ENCODE measurements at places on chromosomes 3 and 15.

GRCh38 chr15:43550527-43551363, 33.3 kb downstream of the MAP1A start:
- DNase-seq = no peak

DNA sequence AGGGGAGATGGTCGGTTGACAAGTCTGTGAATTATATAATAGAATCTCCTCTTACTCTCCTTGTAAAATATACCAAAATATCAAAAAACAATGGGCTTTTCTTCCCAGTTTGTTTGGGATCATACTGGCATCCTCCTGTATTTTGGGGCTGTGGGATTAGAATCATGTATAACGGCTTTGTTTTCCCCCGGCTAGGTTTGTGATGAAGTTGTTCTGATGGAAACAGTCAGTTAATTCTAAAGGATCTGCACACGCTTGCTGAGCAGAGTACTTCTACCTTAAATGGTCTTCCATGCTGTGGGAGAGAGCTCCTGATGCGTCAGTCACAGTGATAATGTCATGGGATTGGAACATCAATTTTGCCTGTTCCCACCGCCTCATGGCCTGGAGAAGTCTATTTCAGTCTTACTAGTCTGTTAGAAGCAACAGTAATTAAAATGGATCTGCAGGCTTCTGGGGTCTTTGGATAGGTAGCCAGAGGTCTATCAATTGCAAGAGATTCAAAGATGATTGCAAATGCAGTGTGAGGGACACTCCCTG, 81.3 kb downstream of the ITPR1 start:
- DNase-seq = no peak

DNA sequence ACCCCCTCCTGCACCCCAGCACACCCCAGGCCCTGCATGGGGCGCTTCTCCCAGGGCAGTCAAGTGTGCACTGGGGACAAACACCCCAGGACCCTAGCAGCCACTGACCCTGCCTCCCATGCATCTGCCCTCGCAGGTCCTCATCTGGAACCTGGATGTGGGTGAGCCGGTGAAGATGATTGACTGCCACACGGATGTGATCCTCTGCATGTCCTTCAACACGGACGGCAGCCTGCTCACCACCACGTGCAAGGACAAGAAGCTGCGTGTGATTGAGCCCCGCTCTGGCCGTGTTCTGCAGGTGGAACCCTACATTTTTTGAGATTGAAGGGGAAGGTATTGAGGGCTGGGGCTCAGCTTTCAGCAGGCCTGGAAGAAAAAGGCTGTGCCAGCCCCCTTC, 109.3 kb downstream of the ANP32A start:
- no peak for DNase-seq

DNA sequence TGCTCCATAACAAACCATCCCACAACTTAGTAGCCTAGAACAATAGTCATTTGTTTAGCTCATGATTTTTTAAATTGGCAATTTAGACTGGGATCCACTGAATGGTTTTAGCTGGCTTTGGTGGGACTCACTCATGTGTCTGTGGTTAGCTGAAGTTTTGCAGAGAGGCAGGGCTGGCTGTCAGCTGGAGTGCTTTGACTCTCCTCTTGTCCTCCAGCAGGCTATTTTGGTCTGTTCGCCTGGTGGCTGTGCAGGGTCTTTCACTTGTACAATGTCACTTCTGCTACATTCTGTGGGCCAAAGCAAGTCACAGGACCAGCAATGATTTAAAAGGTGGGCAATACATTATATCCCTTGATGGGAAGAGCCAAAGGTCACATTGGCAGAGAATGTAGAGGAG, 1146.5 kb downstream of the ROBO2 start:
- DNase-seq = no peak

GRCh38 chr3:127214975-127215374, 22.0 kb downstream of the PRR23E start:
- no peak for DNase-seq

- DNase-seq = peak; percentile 56
Measured at GRCh38 chr3:123883701-123884202, 380 bp downstream of the MYLK start.

DNA sequence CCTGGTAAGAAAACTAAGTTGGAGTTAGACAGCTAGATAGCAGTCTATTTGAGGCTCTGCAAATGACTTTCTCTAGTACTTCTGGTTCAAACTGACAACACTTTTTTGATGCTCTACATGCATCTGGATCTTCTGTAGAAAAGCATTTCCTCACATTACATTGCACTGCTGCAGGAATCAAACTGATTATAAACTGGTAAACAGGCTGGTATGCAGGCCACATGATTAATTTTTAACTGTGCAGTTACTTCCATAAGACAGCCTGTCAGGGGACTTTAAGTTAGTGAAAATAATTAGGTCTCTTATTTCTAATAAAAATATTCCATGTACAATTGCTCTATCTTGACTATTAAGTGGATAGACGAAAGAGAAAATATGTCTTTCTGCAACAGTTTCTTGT, 550.0 kb upstream of the ALCAM start:
- no peak for DNase-seq

- DNase-seq = no peak
Measured at GRCh38 chr3:125119752-125120378, 64.1 kb upstream of the HEG1 start.

DNA sequence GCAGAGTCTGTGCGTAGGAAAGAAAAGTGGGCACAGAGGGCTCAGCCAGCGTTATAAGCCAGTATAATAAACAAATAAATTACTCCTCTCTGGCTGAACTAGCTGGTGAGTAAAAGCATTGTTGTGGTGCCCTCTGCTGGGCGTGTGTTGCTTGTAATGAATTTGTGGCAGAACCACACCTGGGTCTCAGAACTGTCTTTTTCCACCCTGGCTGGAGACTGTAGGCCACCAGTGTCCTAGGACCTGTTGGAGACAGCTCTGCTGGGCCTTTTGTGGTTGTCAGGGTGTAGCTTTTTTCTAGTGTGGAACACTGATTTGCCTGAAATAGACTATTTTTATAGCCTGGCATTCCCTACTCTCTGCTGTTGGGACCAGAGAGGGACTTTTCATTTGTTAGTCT, 130.5 kb upstream of the EIF1B start:
- DNase-seq = peak; percentile 84

DNA sequence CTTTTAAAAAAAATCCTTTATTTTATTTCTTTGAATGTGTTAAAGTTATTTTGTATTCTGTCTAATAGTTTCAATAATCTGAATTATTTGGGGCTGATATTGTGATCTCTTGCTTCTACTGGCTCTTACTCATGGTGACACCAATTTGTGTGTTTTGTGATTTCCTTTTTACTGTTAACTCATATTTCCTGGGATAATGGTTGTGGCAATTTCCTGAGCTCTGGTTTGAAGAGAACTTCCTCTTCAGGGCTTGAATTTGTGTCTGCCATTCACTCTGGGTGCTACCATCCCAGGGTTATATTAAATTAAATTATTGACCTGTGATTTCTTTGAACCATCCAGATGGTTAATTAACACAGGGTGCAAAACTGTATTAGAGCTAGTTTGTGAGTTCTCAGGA, 60.4 kb upstream of the RNF7 start:
- no peak for DNase-seq

DNA sequence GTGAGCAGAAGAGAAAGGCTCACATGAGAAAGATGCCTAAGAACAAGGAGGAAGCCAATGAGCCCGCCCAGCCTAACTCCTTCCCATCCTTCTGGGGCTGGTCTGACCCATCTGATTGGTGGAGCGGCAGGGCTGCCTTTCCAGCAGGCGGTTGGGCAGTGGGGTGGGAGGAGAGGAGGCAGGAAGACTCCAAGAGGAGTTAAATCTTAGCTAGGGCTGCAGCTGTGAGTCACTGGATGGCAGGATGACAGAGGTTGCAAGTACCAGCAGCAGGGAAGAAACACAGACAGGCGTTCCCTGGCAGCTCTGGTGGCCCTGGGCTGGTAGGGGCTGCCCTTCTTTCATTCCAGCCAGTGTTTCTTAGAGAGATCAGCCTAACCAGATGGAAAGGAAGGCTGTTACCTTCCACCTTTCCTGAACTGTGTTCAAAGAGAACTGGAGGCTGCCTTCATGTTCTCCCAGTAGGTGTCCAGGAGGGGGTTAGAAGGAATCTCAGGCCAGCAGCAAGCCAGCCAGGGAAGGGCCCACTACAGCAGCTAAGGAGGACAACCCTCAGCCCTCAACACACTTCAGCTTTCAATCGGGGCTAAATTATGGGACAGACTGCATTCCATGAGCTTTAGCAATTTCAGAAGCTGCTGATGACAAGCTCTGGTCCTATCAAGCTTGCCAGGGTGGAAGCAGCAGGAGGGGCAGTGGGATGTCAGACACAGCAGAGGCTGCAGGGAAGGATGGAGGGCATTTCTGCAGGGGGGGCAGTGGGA, 50.3 kb downstream of the CHSY1 start:
- peak; percentile 89 for DNase-seq

DNA sequence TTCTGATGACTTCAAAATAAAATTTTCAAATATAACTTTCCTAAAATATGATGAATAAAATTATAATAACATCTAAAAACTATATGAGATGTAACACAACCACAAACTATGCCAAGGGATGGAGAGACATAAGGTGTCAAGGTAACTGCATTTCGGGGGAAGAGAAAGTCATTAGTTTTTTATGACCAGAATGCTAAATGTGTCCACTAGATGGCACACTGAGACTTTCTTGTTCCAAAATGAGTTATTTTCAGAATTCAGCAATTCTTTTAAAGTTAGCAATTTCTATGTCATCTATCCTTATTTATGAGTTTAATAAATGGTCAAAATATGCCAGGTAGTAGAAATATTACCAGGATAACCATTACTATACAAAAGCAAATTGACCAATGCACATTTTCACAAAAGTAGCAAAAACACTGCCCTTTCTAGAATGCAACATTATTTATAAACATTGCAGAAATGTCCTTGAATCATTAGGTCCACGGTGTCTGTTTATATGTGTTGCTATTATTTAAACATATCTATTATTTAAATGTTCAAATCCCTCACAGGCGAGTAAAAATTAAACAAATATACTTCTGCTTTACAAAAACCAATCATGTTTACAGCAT, 374.2 kb downstream of the PLCL2 start:
- no peak for DNase-seq

GRCh38 chr3:181687731-181688130, 24.0 kb upstream of the SOX2 start:
- DNase-seq = no peak

- no peak for DNase-seq
Measured at GRCh38 chr3:99176169-99176964, 274.9 kb upstream of the DCBLD2 start.

DNA sequence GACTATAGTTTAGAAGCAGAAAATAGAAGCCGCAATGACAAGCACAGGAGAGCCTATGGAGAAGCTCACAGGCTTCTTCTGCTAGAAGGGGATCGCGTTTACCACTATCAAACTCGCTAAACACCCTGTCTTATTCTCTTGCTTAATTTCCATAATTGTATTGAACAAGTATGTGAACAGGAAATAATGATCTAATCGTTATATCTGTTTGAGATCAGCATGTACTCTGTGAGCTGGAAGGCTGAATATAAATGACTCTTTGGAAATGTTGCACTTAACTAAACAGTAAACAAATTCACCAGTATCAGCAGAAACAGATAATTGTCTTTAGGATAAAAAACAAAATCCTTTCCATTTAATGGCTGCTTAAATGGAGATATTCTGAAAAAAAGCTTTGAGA, 15.0 kb downstream of the NEK10 start:
- no peak for DNase-seq

DNA sequence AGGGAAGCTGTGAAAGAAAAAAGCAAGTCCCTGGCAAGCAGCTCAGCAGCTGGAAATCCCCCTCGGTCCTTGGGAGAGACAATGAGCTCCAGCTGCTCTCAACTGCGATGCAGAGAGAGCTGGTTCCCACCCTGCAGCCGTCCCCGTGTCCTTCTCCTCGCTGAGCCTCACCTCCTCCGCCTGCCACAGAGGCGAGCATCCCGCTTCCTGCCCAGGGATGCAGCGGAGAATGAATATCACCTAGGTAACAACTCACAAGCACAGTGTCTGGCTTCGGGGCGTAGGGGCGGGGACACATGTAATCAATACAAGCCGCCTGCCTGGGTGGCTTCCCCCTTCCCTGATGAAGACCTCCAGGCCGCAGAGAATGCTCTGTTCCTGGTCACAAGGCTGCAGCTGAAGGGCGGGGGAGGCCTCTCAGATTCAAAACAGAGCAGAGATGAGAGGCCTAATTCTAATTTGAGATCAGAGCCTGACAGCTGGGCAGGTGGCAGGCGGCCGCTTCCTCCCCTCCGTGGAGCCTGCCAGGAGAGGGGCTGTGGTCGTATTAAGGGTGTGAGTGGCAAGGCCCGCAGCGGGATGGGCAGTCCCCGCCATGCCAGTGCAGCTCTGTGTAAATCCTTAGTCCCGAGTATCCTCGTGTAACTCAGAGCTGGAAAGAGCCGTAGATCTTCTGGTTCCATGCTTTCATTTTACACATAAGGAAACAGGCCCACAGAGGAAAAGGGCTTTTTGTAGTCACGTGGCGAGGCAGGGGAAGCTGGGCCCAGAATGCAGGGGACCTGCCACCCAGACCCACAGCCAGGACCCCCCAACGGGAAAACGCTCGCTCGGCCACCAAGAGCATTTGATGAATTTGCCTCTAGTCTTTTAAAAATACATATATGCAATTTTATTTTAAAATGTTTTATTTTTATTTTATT, 24.3 kb downstream of the ZDHHC19 start:
- peak; percentile 76 for DNase-seq

DNA sequence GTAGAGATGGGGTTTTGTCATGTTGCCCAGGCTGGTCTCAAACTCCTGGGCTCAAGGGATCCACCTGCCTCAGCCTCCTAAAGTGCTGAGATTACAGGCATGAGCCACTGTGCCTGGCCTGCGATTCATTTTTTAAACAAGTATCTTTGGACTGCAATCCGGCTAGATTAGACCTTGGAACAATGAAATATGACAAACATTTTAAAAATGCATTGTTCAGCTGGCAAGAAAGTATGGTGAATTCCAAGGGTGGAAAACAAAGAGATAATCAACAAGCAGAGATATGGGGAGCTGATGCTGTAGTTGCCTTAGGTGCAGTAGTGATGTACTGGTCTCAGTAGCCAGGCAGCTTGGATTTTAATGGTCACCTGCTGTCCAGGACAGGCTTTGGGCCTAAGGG, 95.8 kb upstream of the GOLGA8J start:
- no peak for DNase-seq

DNA sequence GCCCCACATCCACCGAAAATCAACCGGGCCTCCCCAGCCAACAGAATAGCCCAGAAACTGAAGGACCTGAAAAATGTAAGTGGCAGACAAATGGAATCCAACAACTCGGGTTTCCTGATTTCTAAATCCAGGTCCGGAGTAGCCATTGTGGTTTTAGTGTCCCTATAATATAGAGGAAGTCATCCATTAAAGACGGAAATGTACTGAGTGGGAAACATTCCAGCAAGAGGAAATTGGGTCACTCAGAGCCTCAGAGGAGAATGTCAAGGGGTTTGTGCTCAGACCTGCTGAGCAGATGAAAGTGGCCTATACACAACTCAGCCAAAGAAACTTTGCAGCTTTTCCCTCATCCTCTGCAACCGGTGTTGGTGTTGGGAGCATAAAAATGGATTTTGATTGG, 366.7 kb downstream of the ERC2 start:
- DNase-seq = no peak
